ENCODE measurements at places on chromosomes 16 and 17.

GRCh38 chr16:11047939-11048800 is 103.8 kb downstream of the CLEC16A start:
- no peak for DNase-seq

DNA sequence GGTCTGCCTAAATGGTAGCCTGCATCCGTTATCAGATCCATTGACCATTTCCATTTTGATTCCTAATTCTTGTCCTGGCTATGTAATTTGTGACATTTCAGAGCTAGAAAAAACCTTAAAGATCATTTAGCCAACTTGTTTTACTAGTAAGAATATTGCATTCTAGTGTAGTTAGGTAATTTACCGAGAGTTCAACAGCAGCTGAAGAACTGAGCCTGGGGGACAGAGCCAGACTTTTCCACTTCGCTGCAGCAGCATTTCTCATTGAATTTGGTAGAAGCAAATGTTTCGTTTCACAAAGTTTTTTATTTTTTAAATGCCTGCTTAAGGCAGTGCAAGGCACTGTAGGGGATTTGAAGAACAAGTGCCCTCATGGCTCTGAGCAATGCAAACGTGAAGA is 59.2 kb upstream of the MARCHF10 start:
- DNase-seq = no peak

GRCh38 chr16:2970563-2970962 is 1.4 kb downstream of the PAQR4 start:
- no peak for DNase-seq

DNA sequence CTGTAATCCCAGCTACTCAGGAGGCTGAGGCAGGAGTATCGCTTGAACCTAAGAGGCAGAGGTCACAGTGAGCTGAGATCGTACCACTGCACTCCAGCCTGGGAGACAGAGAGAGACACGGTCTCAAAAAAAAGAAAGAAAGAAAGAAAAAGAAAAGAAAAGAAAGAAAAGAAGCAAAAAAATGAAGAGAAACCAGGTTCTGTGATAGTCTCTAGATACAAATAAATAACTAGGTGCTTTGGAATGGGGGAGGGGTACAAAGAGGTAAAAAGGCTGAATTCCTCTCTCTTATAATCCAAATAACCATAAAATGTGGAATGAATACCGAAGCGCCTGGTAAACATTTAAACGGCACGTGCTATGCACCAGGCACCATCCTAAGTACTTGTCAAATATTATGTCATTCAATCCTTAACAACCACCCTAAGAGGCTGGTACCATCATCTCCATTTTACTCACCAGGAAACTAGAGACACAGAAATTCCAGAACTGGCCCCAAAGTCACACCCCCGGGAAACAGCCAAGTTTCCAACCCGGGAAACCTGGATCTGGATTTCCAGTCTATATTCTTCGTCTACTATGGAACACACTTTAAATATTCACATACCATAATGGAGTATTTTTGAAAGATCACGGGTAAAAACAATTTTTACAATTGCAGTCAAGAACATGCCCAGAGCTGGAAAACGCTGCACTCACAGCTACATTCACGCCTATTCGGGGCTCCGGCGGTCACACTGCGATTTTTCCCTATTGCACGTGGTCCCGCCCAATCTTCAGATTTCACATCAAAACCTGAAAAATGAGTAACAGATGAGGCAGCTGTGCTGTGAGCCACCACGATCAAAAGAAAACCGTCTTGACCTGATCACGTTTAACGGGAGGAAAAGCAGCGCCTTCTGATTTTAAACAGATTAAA is 10.5 kb downstream of the NXN start:
- DNase-seq = no peak

- DNase-seq = peak; percentile 3
Observed at GRCh38 chr16:85491058-85491771, 121.9 kb upstream of the GSE1 start.

- no peak for DNase-seq
Observed at GRCh38 chr16:47625115-47625567, 164.0 kb downstream of the PHKB start.

DNA sequence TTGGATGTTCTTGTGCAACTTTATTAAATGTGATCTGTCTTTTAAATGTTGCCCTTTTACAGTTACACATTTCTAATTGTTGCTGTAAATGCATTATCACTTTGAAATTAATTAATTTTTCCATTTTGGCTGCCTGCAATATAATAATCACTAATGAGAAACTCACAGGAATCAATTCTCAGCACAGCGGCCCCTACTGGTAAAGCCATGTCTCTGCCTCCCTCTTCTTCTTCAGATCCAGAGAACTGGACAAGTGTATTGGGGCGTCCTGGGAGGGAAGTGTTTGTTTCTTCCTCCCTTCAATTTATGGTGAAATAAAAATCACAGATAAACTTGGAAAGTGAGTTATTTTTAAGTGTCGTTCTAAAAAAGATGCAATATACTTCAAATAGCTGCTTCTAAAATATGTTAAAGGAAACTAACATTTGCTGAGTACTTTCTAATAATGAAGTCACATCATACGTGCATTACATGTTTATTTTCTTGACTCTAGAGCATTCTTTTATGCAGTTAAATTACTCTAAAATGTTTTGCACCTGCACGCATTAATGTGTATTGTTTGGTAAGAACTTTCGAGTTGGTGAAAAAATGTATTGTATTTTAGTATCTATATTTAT is 338.0 kb downstream of the WWOX start:
- DNase-seq = peak; percentile 14

- DNase-seq = no peak
Observed at GRCh38 chr16:62100651-62101050, 64.4 kb upstream of the CDH8 start.

GRCh38 chr17:82917699-82918345 is 78.0 kb upstream of the ZNF750 start:
- peak; percentile 14 for DNase-seq

DNA sequence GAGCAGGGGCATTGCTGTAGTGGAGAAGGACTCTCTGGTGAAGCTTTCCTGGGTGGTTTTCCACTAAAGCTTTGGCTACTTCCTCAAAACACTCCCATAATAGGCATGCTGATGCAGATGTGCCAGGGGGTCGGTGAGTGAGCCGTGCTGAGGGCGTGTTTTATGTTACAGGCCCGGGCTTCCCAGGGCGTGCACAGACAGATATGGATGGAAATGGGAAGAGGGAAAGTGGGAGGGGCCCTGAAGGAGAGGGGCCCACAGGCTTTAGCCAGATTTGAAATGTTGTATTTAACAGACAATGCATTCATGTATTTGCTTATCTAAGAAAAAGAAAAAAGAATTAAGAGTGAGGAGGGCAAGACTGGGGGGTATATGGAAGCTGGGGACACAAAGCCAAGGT is 56.3 kb downstream of the IL21R start:
- no peak for DNase-seq

- no peak for DNase-seq
Observed at GRCh38 chr17:30554839-30555751, 77.9 kb downstream of the GOSR1 start.

GRCh38 chr17:81348097-81349055 is 46.9 kb upstream of the BAHCC1 start:
- no peak for DNase-seq

DNA sequence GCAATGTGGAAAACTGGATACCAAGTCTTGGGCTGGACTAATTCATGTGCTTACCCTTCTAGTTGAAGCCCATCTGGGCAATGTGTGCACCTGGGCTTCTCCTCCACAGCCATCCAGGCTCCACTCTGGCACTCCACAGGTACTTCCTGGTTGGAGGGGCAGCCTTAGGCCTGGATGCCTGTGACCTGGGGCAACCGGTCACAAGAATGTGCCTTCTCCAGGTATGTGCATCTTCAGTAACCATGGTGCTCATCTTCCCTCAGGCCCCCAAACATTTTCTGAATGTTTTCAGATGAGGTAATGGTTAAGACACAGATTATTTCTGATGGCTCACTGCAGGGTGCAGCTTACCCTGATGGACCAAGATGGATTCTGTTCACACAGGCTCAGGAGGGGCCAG is 11.1 kb downstream of the C16orf86 start:
- no peak for DNase-seq
